ENCODE measurements at places on chromosomes 12 and 14.

GRCh38 chr14:43803076-43803689, 703.9 kb downstream of the FSCB start:
- DNase-seq = no peak

- DNase-seq = no peak
Measured at GRCh38 chr12:80846952-80847351, 90.8 kb downstream of the LIN7A start.

GRCh38 chr12:109758426-109759420, 45.1 kb downstream of the FAM222A start:
- no peak for DNase-seq

DNA sequence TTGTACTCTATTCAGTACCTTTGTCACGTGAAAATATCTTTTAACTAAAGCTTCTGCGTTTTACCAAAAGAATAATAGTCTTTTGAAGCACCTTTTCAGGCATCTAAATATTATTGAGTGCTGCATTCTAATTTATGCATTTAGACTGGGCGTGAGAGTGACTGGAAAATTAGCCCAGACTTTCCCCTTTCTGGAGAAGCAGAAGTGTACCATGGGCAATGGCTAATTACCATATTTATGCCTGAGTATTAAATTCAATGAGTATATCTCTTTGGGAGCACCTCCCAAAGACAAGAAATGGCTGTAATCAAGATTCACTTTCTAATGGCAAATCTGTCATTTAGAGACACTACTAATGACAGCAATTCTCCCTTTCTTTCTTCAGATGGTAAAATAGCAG, 174.9 kb downstream of the LRRK2 start:
- DNase-seq = no peak

- DNase-seq = no peak
Measured at GRCh38 chr12:77372494-77372893, 307.1 kb upstream of the E2F7 start.

DNA sequence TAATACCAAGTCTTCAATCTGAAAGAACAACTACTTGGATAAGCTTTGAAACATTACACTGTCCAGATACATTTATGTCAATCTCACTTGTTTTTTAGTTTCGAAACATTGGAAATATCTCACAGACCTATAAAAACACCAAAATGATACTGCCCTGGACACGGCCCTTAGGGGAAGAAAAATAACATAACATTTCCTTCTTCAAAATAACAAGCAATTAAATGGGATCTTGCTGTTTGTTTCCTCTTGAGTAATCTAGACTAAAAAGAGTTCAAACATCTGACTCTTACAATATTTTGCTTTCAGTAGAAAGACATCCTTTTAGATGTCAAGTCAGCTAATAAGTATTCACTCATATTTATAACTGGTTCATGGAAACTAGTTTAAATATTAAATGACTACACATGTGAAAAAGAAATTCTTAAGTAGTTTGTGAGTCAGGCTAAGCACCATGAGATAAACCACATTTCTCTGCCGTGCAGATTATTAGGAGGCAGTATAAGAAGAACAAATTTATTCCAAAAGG, 87.5 kb downstream of the EPS8 start:
- no peak for DNase-seq

DNA sequence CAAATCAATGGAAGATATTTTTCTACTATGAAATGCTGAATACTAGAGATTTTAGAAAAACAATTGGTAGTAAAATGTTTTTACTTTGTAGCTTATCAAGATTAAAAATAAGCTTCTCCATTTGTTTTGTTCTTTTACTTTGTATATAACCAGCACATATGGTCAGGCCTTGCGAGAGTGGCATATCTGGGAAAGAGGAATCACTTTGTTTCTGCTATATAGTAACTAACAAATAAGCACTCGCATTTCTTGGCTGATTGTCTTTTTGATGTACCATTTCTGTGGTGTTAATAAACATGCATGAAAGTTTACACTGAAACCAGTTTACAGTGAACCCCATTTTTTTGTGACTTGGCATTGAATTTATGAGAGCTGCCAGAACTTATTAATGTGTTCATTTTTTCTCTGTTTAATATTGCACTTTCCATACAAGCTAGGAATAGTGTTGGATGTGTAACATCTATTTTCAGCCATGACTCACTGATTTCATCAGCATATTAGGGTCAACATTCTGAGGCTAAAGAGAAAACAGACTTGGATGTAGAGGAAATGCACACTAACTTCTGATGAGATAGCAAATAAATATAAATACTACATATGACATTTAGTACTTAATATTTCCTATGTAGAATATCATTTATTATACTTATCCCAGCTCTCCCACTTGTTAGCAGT, 635.5 kb downstream of the KCNH5 start:
- no peak for DNase-seq

DNA sequence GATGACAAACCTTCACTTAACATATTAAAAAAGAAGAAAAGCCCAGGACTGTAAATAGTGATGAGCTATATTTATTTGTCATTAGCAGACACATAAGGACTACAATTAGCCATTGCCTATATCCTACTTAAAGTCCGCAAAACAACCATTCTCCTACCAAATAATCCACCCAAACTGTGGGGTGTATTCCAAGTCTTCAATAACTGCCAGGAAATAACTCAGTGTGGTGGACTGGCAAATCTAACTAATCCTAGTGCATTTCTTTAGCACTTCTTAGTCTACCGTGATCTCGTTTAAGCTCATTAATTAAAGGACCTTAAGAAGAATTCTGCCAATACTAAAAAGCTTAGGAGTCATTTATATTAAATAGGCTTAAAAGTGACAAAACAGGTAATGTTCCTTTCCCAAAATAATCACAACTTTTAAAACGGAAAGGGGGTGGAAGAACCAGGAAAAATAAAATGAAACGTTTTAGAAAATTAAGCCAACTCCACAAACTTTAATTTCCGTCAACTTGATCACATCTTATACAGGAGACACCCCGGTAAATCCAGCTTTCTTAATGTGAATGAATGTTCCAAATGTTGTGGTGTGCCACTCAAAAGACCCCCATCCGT, 1.8 kb downstream of the NOVA1 start:
- no peak for DNase-seq

- no peak for DNase-seq
Measured at GRCh38 chr12:93746572-93747168, 69.5 kb downstream of the CRADD start.

GRCh38 chr12:101863981-101864380, 13.4 kb upstream of the DRAM1 start:
- DNase-seq = no peak

DNA sequence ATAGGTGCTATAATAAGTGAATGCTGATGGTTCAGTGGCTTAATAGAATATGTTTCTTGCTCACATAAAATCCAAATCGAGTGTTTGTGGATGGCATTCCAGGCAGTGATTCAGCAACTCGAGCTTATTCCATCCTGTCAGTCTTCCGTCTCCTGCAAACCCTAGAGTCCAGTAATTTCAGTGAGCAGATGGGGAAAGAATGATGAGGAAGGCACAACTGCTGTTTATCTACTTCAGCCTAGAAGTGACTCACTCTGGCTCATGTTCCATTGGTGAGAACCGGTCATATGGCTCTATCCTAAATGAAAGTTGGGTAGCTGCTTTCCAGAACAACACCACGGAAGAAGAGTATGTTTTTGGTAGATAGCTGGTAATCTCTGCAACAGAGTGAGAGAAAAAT, 421.8 kb upstream of the PDE3A start:
- no peak for DNase-seq

- no peak for DNase-seq
Measured at GRCh38 chr14:20998139-20998538, 954 bp upstream of the SLC39A2 start.

DNA sequence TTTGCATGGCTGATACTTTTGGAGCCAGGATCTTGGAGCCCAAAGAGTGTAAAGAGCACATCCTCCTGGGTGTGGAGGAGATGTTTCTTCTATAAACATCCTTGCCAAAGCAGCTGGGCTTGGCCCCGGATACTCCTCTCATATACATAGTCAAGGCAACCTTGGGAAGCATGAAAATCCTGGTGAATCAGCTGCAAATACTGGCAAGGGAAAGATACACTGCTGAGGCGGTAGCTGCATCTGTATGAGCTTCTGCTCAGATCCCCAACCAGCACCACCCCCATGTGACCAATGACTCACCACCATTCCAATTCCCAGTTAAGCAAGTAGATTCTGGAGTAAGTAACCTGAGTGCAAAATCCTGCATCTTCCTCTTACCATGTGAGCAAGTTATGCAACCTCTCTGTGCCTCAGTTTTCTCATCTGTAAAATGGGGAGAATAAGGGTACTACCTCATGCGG, 567.4 kb downstream of the MED13L start:
- no peak for DNase-seq

Data from hematopoietic multipotent progenitor cell treated with erythropoietin and hydrocortisone succinate and interleukin-3 and kit ligand, for 15 days (in vitro differentiated cells).